ENCODE measurements at places on chromosomes 2 and 18.

DNA sequence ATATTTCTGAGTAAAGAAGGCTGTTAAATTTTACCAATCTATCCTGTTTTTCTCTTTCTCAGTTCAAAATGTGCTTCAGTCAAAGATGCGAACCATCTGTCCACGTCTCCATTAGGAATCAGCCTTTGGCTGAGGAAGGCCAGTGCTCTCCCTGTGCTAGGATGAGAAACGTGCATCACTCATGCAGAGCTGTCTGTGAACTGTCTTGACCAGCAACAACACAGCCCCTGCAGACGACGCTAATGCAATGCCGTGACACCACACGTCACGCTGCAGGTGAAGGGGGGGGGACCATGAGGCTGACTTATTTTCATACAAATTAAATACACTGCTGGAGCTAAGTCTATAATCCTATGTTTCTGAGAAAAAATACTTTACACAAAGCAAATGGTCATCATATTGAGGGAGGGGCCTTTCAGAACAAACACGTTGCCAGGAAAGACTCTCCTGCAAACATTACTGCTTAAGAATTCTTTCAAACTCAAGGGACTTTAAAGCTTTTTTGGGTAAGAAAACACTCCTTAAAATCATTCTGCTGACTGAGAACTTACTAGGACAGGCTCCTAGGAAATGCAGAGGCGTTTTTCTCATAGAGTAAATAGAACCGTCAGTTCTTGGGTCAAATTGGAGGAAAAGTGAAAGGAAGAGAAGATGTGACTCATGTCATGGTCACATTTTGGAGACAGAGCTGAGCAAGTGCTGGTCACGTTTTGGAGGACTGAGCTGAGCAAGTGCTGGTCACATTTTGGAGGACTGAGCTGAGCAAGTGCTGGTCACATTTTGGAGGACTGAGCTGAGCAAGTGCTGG, 97.0 kb downstream of the MBP start:
- DNase-seq = no peak
- peaks cover 5% of the 10 kb centered on the region for H3K36me3 ChIP-seq
- no peaks in the 10 kb centered on the region for H3K27me3 ChIP-seq
- no peak overlapping the region for H3K4me3 ChIP-seq

DNA sequence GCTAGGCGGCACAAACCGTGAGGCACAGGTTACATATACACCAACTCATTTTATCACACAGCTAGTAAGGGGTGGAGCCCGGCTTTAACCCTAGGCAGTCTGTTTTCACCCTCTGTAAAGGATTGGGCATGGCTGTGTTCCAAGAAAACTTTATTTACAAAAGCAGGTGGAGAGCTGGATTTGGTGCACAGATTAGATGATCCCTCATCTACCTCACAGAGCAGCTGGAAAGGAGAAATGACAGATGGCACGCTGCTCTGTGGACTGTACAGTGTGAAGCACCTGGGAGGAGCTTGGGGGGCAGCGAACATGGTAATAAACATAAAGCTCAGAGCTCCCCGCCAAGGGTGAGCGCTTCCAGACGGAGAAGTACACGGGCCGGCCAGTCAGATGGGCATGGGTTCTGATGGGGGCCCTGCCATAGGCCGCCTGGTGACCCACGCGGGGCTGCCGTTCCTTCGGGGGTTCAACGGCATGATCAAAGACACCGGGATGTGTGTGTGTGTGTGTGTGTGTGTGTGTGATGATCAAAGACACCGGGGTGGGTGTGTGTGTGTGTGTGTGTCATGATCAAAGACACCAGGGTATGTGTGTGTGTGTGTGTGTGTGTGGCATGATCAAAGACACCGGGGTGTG, 862 bp upstream of the TMEM177 start:
- peak overlapping the region; percentile 81 for H3K4me3 ChIP-seq
- no peaks in the 10 kb centered on the region for H3K27me3 ChIP-seq
- peak overlapping the region; percentile 53 for H3K27ac ChIP-seq
- peaks cover 19% of the 10 kb centered on the region for H3K36me3 ChIP-seq

DNA sequence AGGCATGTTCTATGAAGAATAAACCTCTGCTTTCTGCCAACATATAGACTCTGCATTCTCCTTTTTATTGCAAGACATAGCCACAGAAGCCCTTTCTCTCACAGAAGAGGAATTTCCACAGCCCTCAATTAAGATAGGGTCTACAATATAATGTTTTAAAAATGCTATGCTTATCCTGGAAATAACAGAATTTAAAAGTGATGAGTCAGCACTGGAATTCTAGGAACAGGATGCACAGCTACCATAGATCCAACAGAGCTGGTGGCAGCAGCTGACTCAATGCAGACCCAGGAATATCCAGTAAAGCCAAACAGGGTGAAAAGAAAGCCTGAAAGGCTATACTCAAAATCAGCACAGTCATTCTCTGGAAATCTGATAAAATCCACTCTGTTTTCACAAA, 866.9 kb downstream of the TRIB2 start:
- H3K36me3 ChIP-seq = no peaks in the 10 kb centered on the region
- no peak for DNase-seq
- no peak overlapping the region for H3K4me3 ChIP-seq
- no peaks in the 10 kb centered on the region for H3K4me1 ChIP-seq
- H3K27me3 ChIP-seq = no peaks in the 10 kb centered on the region
- H3K27ac ChIP-seq = no peak overlapping the region

DNA sequence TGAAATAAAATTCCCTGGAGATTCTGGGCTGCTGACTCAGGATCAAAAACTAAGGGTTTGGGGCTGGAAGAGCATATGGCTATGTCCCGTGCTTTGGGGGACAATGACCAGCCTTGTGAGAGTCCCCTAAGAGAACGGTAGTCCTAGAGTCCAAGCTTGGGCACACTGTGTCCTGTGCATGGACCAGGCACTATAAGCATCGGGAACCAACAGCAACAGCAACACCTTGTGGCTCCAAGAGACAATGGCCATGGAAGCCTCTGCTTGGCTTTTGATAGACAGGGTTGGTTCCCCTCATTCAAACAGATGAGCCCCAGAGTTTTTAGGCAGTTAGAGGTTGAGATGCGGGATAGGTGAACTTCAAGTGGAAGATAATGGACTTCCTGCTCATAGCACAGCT, 294.4 kb upstream of the CHAC2 start:
- H3K4me3 ChIP-seq = no peak overlapping the region
- H3K4me1 ChIP-seq = no peaks in the 10 kb centered on the region
- peaks cover 11% of the 10 kb centered on the region for H3K27me3 ChIP-seq
- H3K27ac ChIP-seq = no peak overlapping the region
- H3K36me3 ChIP-seq = no peaks in the 10 kb centered on the region
- DNase-seq = no peak

- H3K27me3 ChIP-seq = peaks cover 7% of the 10 kb centered on the region
- H3K27ac ChIP-seq = peak overlapping the region; percentile 68
- no peak overlapping the region for H3K4me3 ChIP-seq
- DNase-seq = peak; percentile 74
Observed at GRCh38 chr18:51235009-51235789, 37.7 kb upstream of the MEX3C start.

- H3K4me3 ChIP-seq = no peak overlapping the region
- H3K4me1 ChIP-seq = peaks cover 2% of the 10 kb centered on the region
- H3K36me3 ChIP-seq = no peaks in the 10 kb centered on the region
- no peak for DNase-seq
- no peak overlapping the region for H3K27ac ChIP-seq
Observed at GRCh38 chr2:36792951-36793350, 96.4 kb downstream of the VIT start.

DNA sequence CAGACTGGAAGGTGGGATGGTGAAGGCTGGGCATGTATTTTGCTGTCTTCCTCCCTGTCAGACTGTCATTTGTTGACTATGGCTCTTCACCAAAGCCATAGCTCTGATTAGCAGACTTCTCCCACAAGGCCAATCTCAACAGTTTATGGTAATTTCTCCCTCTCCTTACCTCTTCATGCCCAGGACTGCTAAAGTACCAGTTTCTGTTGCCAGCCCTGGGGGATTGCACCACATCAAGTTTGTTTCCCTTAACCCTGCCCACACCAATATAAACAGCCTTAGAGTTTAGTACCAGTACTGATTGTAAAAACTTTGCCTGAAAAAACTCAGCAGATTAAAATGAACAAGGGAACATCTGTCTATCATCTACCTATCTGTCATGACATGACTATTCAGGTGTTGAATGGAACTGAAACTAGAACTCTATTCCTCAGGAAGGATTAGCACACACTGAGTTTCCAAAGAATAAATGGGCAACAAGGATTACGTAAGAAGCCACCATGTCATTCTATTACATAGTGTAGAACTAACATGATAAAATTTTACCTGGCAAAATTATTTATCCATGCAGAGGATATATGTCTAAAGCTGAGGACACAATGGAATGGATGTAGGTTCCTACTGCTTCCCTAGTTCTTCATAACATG, 13.7 kb downstream of the FEZ2 start:
- H3K4me3 ChIP-seq = no peak overlapping the region
- H3K27ac ChIP-seq = no peak overlapping the region
- H3K36me3 ChIP-seq = peaks cover 54% of the 10 kb centered on the region
- H3K4me1 ChIP-seq = no peaks in the 10 kb centered on the region
- no peaks in the 10 kb centered on the region for H3K27me3 ChIP-seq

DNA sequence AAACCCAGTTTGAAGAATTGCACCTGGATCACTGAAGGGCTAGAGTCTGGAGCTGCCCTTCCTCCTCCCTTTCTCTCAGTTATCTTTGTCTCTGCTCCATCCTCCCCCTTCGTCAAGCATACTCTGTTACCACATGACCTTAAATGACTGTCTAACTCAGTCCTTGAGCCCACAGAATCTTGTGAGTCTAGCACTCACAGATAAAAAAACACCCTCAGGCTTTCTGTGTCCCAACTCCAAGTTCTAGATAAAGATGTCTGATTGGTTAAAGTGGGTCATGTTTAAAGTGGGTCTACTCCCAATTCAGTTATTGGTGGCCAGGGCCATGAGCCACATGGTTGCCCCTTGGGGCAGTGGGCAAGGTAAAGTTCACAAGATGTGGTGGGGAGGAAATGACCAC, 53.5 kb upstream of the CYP1B1 start:
- no peaks in the 10 kb centered on the region for H3K27me3 ChIP-seq
- H3K27ac ChIP-seq = no peak overlapping the region
- no peaks in the 10 kb centered on the region for H3K4me1 ChIP-seq
- H3K36me3 ChIP-seq = no peaks in the 10 kb centered on the region

DNA sequence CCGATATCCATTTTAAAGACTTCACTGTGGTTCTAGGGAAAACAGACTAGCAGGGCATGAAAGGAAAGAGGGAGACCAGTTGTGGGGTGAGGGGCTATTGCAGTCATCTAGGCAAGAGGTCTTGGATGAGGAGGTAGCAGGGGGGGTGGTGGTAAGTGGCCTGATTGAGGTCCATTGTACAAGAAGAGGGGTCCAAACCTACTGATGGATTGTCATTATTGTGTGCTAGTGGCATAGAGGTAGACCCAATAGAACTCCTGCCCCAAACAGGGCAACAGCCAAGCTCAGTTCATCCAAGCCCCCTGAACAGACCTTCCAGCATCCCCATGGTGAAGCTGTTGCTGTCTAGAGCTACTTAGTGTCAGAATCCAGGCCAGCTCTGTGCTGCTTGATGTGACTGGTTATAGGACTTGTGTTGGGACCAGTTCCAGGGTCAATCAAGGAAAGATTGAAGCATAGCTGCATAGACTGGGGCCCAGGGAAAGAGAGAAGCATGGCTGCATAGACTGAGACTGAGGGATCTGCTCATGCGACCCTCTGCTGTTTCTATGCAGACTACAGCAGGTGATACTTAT, 7.0 kb downstream of the ASAP2 start:
- no peak overlapping the region for H3K27ac ChIP-seq
- no peak for DNase-seq
- H3K27me3 ChIP-seq = peaks cover 40% of the 10 kb centered on the region
- H3K4me3 ChIP-seq = no peak overlapping the region
- peaks cover 5% of the 10 kb centered on the region for H3K4me1 ChIP-seq
- no peaks in the 10 kb centered on the region for H3K36me3 ChIP-seq
